Suprapubic skin (tissue), 4 donors: ENCODE measurements at places on chromosomes 6 and 20.

- no peaks in the 10 kb centered on the region for H3K36me3 ChIP-seq
- DNase-seq = no peak
- H3K27me3 ChIP-seq = no peaks in the 10 kb centered on the region
- H3K4me3 ChIP-seq = no peak overlapping the region
- H3K4me1 ChIP-seq = peaks cover 5% of the 10 kb centered on the region
Measured at GRCh38 chr6:129604321-129604720, 105.7 kb downstream of the ARHGAP18 start.

- H3K4me3 ChIP-seq = no peak overlapping the region
- H3K27ac ChIP-seq = no peak overlapping the region
Measured at GRCh38 chr20:57786304-57786932, 76.6 kb upstream of the PMEPA1 start.

DNA sequence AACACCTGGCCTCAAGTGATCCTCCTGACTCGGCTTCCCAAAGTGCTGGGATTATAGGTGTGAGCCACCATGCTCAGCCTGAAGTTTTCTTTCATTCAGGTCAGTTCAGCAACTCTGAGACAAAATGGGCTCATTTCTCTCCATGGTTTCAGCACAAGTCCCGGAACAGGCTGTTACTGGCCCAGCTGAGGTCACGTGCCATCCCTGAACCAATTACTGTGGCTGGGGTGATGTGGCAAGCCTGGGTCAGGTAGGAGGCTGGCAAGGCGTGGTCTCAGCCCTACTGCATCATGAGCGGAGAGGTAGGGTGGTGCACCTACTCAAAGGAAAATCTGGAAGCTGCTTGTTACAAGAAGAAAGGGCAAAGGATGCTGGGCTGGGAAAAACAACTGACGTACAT lies 326.4 kb downstream of the KIF16B start:
- H3K4me3 ChIP-seq = no peak overlapping the region
- H3K36me3 ChIP-seq = no peaks in the 10 kb centered on the region
- no peaks in the 10 kb centered on the region for H3K4me1 ChIP-seq
- no peak overlapping the region for H3K27ac ChIP-seq

GRCh38 chr6:143772116-143773086 lies 70.7 kb upstream of the LTV1 start:
- no peak for DNase-seq
- H3K4me1 ChIP-seq = peaks cover 22% of the 10 kb centered on the region
- peak overlapping the region; percentile 11 for H3K27ac ChIP-seq
- H3K36me3 ChIP-seq = peaks cover 13% of the 10 kb centered on the region
- H3K27me3 ChIP-seq = no peaks in the 10 kb centered on the region

- no peak overlapping the region for H3K4me3 ChIP-seq
- DNase-seq = peak; percentile 58
- no peak overlapping the region for H3K27ac ChIP-seq
- peaks cover 61% of the 10 kb centered on the region for H3K36me3 ChIP-seq
- no peaks in the 10 kb centered on the region for H3K4me1 ChIP-seq
- no peaks in the 10 kb centered on the region for H3K27me3 ChIP-seq
Measured at GRCh38 chr6:43202451-43202850, 20.5 kb downstream of the CUL9 start.
